ENCODE measurements at places on chromosomes 3 and 15.

DNA sequence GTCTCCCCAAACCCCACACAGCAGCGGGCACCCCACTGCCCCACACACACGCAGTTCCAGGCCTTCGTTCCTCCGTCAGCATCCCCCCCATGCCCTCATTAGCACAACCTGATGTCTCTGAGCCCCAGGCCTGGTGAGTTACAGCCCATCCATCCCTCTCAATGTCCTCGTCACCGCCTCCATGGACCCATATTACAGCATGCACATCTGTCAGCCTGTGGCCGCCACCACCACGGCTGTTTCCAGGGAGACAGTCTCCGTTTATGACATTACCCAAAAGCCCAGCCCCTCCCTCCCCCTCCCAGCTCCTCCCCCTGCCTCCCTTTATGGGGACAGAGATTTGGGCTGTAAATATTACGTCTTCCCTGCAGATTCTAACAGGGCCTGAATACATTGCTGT lies 143.1 kb upstream of the LINGO1 start:
- DNase-seq: no peak

DNA sequence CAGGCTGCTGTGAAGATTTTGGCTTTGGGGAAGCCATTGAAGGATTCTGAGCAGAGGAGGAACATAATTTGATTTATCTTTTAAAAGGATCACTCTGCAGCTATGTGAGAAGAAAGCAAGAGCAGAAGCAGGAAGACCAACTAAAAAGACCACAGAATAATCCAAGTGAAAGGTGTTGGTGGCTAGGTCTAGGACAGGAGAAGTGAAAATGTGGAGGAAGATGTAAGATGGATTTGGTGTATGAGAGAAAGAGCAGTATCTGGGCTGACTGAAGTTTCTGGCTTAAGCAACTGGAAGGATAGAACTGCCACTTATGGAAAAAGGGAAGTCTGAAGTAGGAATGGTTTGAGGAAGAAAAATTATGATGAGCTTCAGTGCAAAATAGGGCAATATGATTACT lies 62.0 kb downstream of the SFMBT1 start:
- DNase-seq: no peak

DNA sequence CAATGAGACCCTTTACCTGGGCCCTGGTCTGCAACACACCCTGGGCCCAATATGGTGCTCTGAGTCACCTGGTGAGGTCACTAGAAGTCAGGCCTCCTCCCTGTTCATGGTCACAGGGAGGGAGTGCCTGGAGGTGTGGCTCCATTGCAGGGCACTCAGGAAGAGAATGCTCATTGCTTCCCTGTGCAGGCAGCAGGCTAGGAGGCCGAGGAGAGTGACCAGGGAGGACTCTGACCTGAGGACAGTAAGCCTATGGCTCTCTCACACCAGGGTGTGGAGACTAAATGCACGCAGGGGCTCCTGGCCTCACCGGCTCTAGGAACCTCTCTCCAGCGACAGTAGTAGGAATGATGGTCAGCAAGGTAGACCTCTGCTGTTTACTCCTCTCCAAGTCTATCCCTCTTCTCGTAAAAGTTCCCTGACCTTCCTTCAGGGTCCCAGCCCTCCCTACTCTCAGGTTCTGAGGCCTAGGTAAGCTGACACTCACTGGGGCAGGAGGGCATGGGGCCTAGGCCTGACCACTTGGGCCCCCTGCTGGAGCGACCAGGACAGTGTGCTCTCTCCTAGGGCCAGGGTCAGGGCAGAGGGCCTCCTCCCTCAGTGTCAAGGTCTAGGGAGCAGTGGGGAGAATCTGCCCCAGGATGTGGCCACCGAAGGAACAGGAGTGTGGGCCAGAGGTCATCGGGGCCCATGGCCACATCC lies 9.6 kb upstream of the SLCO2A1 start:
- DNase-seq: peak; percentile 81

GRCh38 chr15:39627451-39628143 lies 46.7 kb downstream of the THBS1 start:
- DNase-seq: no peak

DNA sequence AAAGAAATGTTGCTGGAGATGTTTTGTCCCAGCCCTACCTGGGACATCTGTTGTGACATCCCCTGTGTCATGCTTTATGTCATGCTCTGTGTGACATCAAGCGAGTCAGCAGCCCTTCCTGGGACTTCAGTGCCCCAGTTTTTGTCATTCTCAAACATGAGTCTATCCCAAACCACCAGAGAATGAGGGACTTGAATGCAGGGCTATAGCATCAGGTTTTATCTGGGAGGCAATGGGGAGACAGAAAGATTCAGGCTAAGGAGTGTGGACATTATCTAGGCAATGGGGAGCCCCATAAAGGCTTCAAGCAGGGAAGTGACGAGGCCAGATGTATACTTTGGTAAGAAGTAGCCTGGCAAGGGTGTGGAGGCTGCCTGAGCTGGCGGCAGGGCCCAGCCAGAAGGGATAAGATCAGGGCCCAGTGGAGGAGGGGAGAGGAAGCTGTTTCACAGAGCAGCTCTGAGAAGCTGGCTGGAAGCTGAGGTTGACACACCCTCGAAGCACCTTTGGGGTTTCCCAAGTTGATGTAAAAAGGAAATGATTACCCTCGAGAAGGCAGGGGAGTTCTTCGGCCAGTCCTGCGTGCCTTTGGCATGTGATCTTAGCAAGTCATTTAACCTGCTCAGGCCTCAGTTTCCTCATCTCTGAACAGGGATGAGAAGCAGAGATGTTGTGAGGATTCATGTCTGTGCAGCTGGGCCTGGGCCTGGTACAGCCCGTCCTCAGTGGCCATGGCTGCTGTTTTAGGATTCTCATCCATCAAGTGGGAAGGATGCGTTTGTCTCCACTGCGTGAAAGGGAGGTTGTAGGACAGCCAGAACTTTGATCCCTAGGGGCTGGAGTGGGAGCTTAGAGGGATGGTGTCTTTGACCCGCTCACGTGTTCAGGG lies 34.3 kb downstream of the IRAK2 start:
- no peak for DNase-seq

GRCh38 chr15:72579814-72580213 lies 74.7 kb upstream of the GOLGA6B start:
- no peak for DNase-seq

DNA sequence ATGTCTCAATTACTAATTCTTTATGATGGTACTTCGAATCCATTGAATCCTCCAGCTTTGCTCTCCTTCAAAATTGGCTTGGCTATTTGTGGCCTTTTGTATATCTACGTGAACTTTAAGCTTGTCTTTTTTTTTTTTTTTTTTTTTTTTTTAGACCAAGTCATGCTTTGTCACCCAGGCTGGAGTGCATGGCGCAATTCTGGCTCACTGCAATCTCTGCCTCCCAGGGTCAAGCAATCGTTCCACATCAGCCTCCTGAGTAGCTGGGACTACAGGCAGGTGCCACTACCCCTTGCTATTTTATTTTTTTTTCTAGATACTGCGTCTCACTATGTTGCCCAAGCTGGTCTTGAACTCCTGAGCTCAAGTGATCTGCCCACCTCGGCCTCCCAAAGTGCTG lies 7.7 kb upstream of the DIPK2A start:
- DNase-seq: no peak

- no peak for DNase-seq
Measured at GRCh38 chr3:71299160-71299559, 284.4 kb downstream of the FOXP1 start.

DNA sequence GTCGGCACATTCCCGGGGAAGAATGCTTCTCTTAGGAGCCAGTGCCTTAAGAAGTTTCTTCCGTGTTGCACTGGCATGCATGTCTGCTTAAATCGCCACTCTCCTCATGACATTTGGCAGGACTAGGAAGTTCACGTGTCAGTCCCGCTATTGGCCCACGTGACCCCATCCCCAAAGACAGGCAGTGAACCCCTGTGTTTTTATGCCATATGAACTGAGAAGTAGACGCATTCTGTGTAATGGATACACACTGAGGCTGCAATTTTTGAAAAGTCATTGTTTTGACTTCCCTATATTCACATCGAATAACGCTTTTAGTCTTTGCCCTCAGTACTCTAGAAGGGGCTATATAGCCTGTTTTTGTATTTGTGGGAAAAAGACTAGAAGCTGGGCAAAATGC lies 125.6 kb upstream of the TBL1XR1 start:
- DNase-seq: no peak

- DNase-seq: no peak
Measured at GRCh38 chr3:1561427-1561826, 468.6 kb downstream of the CNTN6 start.

DNA sequence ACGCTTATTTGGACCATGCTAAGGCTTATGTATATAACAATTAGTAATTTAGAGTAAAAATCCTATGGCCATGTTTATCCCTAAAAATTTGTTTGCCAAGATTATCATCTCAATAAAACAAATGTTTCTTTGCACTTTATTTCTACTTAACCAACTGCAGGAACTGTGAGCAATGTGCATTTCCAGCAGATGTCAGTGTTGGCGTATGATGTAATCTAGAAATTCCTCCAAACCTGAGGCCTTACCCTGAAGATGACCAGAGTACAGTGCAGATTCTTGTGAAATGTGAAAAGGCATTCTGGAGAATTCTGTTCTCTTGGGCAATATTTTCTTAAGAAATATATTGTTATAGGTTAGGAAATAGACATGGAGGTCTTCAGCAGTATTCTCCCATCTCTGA lies 205.9 kb downstream of the MBNL1 start:
- peak; percentile 63 for DNase-seq

DNA sequence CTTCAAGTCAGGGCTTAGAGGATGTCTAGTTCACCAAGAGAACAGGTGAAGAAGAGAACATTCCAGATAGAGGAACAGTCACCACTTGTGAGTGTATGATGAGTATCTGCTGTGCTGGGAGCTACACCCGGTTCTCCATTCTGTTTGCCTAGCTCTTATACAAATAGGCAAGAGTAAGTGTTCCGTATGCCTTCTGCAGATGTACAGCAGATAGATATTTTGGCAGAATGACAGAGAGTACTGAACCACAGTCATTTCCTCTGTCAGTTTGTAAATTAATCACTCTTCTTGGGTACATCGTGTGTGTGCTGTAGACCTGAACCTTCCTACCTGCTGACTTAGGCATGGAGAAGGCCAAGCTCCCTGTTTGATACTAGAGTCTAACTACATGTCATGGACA lies 108.3 kb upstream of the CTDSPL start:
- no peak for DNase-seq

GRCh38 chr3:150666167-150666566 lies 37.6 kb downstream of the ERICH6 start:
- no peak for DNase-seq

All from endodermal cell (in vitro differentiated cells).